Germinal center (tissue), 1 donor: ENCODE measurements at places on chromosomes 13 and 19.

DNA sequence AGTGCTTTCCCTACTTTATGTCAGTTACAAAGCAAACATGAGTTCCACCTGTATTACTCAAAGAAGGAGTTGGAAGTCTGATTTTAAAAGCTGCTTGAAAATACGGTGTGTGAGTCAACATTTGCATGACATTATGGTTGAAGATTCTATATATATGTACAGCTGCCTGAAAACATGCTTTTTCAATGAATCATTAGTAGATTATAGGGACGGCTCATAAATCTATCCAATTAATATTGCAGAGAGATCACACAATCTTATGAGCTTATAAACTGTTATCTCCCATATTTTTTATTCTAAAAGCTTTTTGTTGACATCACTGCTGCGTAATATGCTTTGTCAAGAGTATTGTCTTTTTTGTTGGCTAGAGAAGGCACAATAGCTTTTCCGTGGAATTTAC, 873.8 kb downstream of the SLITRK6 start:
- DNase-seq: no peak

GRCh38 chr19:45403781-45404556, 900 bp downstream of the PPP1R13L start:
- peak; percentile 85 for DNase-seq

DNA sequence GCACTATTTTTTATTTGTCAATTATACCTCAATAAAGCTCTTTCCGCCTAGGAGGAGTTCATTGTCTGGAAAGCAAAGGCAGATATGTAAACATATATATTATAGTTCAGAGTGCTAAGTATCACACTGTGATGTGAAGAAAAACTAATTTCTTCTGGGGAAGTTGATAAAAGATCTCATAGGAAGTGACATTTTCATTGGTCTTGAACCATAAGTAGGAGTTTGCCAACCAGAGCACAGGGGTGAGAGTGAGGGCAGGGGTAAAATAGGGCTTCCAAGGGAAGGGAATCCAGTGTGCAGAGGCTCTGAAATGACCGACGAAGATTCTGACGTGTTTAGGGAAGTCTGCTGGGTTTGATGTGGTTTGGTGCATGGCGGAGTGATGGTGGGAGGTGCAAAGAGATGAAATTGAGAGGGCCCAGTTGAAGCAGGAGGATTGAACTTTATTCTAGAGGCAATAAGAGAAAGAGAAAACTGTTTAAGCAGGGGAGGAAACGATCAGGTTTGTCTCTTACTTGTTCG, 780 bp upstream of the GTF2F2 start:
- DNase-seq: peak; percentile 19

- DNase-seq: no peak
Measured at GRCh38 chr13:94169454-94170144, 309.9 kb downstream of the DCT start.

DNA sequence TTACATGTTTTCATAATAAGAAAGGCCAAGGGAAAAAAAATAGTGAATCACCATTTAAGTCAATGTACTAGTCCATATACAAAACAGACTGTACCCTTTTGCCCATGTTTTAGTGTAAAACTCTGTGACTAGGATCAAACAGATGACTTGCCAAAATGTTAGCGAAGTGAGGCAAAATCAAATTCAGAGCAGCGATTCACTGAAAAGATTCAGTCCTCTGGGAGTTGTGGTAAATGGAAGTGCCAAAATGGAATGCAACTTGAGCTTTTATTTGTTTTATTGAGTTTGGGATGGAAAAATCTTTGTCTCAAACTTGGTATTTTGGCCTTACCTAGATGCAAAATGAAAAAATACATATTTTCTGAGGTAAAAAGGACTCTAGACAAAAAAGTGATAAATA, 9.1 kb downstream of the CDADC1 start:
- no peak for DNase-seq

- DNase-seq: no peak
Measured at GRCh38 chr19:51503286-51503817, 1.8 kb upstream of the SIGLEC12 start.

GRCh38 chr19:3801412-3802096, 15.4 kb upstream of the MATK start:
- no peak for DNase-seq

DNA sequence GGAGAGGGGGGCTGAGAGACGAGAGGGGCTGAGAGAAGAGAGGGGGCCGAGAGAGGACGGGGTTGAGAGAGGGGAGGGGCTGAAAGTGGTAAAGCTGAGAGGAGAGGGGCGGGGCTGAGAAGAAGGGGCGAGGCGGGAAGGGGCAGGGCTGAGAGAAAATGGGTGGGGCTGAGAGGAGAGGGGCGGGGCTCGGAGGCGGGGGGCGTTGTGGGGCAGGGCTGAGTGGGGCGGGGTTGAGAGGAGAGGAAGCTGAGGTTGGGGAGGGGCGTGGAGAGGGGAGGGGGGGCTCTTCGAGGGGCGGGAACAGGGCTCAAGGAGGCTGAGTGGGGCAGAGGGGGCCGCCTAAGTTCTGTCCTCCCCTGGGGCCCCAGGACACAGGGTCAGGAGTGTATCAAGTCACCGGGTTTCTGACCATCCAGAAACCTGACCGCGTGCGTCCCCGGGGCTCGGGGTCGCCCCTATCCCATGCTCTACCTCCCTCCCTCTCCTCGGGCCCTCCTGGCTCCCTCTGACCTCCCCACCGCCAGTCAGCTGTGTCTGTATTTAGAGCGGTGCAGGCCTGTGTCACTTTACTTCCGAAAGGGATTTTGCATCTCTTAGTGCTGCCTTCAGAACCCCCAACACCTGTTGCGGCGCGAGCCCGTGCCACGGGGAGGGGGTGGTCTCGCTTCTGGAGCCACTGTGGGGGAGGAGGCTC, 38.6 kb upstream of the SEMA6B start:
- peak; percentile 79 for DNase-seq

DNA sequence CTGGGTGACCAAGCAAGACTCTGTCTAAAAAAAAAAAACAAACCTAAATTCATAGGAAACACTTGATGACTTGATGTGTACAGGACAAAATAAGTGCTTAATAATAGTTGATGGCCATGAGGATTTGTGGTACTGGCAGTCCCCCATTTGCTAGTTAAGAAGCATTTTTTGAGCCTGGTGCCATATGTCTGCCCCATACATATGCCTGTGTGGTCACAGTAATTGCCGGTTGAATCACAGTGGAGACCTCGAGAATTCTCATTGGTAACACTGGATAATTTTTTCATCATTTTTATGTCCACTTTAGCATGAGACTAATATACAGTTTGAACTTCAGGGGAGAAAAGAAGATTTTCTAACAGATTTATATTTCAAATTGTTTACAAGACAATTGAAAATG, 79.2 kb downstream of the LRCH1 start:
- DNase-seq: no peak

DNA sequence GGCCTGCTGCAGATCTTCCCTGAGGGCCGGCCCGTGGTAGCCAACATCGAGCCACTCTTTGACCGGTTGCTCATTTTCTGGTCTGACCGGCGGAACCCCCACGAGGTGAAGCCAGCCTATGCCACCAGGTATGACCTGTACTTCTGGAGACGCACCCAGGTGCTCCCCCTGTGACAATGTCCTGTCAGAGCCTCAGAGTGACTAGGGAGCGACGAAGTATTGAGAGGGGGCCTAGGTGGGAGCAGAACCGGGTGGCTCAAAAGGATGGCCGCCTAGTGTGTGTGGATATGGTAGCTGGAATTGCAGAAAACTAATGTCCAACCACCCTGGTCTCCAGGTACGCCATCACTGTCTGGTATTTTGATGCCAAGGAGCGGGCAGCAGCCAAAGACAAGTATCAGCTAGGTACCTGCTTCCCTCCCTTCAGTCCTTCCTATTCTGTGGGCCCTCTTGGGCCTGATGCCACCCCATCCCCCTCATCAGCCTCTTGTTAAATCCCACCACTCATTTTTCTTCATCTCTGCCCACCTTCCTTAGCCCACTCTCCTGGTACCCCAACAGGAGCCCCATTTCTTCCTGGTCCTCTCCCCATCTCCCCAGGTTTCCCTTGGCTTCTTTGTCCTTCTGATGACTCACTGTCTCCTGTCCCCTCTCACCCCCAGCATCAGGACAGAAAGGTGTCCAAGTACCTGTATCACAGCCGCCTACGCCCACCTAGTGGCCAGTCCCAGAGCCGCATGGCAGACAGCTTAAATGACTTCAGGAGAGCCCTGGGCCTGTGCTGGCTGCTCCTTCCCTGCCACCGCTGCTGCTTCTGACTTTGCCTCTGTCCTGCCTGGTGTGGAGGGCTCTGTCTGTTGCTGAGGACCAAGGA, 8.4 kb downstream of the EGLN2 start:
- DNase-seq: no peak

GRCh38 chr13:98940325-98941001, 37.4 kb downstream of the DOCK9 start:
- no peak for DNase-seq
